ENCODE measurements at places on chromosomes 3 and 15.

- no peak for DNase-seq
Observed at GRCh38 chr3:126969586-126969985, 13.3 kb upstream of the PLXNA1 start.

- peak; percentile 91 for DNase-seq
Observed at GRCh38 chr3:9422712-9423424, 25.5 kb downstream of the SETD5 start.

DNA sequence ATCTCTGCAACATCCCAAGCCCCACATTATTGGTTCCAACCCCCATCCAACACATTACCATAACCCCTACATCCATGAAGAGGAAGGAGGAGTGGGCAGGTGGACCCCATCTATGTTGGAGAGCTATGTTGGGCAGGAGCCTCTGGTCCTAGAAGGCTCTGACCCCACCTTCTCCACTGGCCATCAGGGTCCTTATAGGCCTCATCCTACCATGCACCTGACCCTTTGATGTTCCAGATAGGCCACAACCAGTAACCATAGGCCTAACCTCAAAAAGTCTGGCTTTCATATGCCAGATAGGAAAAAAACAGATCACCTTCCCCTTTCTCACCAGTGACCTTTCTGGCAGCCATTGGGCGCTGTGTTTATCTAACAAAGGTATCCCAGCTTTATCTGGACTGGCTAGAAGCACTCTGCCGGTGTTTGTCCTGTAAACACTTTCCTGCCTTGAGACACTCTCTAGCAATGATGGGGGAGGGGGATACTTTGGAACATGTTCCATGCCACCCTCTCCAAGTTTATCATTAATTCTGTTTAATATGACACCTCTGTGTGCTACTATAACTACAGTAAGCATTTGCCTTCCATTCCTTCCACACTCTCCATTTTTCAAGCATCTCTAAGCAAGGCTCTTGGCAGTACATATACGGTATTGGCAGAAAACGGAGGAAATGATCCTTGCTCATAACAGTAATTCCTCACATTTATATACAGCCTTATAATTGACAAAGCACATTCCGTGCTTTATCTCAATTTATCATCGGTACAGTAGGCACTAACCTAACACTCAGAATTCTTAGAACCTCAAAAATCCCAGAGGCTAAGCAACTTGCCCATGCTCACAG lies 377.1 kb downstream of the VPS13C start:
- DNase-seq = no peak

GRCh38 chr15:83087576-83087975 lies 19.9 kb upstream of the TM6SF1 start:
- no peak for DNase-seq

DNA sequence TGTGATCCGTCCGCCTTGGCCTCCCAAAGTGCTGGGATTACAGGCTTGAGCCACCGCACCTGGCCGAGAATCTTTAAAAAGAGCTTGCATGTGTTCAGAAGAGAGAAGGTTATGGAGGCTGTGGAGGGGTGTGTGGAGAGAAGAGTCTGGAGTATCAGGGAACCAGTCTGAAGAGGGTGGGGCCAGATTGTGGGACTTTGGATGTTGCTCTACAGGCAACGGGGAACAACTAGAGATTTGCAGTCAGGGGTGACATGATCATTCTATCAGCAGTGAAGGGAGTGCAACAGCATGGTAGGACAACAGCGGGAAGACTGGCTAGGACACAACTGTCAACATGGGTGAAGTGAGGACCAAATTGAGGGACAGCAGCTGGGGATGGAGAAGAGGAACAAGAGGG lies 8.9 kb downstream of the SCAMP2 start:
- DNase-seq = no peak

DNA sequence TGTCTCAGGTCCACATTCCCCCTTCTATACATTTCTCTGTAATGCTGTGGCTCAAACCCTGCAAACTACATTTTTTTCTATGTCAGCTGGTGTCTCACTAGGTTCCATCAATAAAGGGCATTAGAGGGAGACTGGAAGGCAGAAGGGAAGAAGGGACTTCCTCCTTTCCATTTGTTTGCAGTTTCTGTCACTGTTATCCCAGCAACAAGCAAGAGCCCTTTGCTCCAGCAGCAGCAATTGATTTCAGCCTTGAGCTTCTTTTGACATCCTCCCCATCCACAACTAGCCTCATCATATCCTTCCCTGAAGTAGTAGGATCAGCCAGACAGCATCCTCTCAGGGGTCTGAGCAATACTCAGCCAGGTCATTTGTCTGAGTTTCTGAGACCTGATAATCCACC lies 5.3 kb upstream of the NCK1 start:
- no peak for DNase-seq

- DNase-seq = no peak
Observed at GRCh38 chr3:40173227-40173721, 136.2 kb upstream of the EIF1B start.

DNA sequence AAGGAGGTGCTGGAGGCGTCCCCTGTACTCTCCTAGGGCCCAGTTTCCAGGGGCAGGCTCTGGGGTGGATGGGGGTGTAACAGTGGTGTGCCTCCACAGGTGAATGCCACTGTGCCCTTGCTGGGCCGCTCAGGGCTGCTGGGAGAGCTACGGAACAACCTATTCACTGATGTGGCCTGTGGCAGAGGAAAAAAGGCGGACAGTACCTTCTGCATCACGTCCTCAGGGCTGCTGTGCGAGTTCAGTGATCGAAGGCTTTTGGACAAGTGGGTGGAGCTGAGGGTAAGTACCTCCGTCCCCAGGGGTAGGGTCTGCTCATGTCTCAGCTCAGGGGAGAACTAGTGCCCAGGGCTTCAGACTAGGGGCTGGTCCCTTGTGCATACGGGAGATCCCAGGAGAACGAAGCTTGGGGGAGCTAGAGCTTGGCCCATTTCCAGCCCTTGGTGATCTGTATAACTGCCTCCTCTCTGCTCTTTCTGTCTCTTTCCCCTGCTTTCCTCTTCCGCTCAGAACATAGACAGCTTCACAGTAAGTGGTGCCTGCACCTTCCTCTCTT lies 15.0 kb upstream of the JMJD7 start:
- no peak for DNase-seq

DNA sequence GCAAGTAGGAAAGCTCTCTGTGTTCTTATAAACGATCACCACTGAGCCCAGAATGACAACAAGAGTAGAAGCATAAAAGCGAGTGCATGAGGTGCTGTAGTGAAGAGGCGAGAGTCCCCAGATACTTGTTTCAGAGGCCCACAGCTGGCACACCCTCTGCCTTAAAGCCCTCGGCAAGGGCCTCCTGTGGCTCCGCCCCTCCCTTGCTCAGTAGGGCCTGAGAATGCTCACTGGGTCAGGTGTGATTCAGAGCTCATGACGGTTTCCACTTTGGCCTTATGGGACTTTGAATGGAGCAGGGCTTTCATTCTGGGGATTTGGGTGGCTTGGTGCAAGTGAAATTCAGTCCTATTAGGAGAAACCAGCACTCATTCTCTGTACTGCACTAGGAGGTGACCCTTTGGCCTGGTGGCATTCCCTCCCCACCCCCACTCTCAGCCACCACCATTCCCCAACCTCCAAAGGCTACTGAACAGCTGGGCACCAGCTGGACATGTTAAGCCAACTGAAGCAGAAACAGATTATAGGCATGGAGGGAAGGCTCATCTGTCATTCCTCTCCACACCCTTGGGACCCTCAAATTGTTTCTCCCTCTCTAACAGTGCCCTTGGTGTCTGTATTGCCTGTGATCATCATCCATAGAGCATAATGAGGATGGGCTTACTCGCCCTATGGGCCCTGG lies 109.6 kb upstream of the CTDSPL start:
- DNase-seq = no peak

DNA sequence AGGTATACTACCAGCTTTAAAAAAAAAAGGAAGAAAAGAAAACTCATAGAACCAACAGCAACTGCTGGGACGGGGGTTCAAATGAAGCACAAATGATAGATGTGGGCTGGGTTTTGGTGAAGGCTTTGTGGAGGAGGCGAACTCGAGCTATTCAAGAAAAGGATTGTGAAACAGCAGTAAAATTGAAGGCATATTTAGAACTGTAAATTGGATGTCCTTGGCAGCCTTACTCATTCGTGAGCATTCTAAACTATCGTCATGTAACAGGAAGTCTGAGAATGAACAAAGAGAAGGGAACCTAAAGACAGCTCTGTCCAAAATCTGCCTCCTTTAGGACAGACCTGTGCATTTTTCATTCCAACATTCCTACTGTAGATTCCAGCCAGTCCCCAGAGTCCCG lies 97.8 kb downstream of the LARS2 start:
- peak; percentile 69 for DNase-seq

DNA sequence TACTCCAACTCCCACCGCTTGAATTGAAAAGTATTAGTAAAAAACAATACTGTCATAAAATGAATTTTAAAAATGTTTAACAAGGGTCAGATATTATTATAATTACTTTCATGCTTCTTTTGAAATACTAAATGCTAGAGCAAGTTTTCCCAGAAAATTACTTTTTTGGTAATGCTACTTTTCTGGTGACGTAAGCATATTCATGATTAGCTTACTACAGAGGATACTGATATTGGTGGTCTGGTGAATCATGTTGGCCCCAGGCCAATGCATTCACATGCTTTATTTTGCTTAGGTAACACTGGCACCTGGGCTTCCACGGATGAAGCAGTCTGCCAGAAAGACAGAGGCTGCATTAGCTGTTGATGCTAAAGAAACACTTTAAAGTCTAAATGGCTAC lies 12.4 kb downstream of the SPATA16 start:
- no peak for DNase-seq

GRCh38 chr15:29613951-29614382 lies 208.3 kb downstream of the TJP1 start:
- no peak for DNase-seq

- DNase-seq = no peak
Observed at GRCh38 chr15:68818769-68819494, 1.8 kb downstream of the ANP32A start.

DNA sequence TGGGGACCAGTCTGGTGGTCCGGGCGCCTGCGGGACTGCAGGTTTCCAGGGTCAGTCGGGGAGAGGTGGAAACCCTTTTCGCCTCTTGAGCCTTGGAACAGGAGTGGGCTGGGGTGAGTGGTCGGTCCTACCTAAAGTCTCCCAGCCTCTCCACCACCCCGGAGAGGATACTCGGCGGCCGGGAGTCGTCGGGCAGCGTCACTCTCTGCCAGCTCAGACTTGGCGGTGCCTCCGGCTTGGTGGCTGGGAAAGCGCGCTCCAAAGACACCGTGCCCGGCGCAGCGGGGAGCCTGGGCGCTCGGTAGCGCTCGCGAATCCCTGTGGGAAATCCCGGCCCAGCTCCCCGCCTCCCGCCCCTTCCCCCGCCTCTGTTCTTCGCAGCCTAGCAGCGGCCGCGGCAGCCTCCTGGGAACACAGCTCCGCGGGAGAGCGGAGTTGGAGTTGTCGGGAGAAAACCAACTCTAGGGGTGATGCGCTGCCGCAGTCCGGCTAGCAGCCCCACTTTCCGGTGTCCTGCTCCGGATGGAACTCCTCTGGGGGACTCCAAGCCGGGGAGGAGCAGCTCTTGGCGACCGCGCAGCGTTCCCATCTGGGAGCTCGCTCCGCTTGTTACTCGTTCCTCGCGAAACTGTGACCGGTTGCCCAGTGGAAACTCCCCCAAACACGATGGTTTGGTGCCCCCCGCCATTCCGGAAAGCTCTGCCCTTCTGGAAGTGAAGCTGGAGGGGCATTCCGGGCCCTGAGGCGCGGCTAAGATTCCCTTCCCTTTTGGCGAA lies 1.4 kb downstream of the EPHB1 start:
- no peak for DNase-seq

GRCh38 chr3:58989955-58990354 lies 59.9 kb downstream of the CFAP20DC start:
- no peak for DNase-seq

GRCh38 chr3:45852828-45853227 lies 10.9 kb upstream of the LZTFL1 start:
- no peak for DNase-seq

DNA sequence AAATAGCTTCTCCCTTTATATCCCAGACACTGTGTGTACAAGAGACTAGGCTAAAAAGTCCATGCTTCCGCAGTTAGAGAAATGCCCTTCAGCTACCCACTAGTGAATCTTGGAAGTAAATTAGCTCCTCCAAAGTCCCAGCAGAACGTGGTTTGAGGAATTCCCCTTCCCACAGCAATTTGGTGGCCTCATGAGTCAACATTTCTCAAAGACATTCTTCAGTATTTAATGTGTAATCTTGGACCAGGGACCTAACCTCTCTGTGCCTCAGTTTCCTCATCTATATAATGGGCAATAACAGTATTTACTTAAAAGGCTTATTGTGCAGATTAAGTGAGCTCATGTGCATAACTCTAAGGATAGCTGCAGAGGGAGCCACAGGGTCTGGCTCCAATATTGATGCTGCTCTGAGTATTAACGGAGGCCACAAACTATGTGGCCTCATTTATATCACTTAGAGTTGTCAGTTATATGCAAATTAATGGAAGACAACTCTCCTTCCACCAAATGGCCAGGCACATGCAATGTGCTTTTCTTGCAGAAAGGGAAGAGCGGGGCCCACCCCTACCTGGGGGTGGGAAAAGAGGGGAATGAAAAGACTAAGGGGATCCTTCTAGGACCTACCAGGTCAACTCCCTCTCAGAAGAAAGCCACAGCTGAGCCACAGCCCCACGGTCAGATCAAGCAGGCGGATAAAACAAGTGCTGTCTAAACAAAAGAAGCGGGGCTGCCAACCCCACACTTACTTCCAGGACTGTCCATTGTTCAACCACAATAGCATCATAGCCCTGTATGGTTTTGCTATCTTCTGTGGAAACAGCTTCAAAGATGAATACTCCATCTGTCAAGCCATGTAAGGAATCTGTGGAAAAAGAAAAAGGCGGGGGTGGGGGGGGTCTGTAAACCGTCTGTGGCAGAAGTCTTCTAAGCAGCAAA lies 92.4 kb downstream of the OXNAD1 start:
- DNase-seq = no peak

GRCh38 chr15:77568973-77569728 lies 63.6 kb downstream of the LINGO1 start:
- no peak for DNase-seq

DNA sequence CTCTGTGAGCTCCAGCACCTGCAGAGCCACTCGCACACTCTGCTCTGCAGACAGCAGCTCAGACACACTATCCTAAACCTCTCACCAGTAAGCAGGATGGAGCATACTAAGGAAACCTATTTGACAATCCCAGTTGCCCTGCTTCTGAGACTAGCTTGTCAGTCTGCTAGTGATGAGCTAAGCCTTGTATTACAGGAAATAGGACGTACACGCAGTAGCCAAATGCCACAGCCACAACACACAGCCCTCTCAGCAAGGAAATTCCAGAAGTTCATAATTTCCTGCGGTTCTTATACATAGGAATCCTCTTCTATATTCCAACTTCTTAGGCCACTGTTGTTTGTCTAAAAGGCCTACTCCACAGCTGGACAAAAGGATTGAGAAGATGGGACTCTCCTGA lies 74.5 kb downstream of the MYLK start:
- DNase-seq = peak; percentile 52

GRCh38 chr3:8301977-8302735 lies 199.5 kb upstream of the LMCD1 start:
- peak; percentile 44 for DNase-seq

DNA sequence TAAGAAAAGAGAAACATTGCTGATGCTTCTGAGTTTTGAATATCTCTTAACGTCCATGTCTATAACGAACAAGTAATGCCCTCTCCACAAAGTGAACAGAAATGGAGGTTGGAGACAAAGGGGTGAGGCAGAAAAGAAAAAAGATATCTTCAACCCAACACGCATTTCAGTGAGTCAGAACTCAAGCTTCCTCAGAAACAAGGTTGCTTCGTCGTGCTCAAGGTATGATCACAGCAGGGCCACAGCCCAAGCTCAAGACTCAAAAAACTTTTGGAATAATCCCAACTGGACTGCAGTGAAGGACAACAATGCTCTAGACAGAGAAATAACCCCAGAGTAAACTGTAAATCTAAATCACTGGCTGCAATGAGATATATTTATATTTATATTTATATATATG lies 18.9 kb downstream of the WNT5A start:
- DNase-seq = no peak

- DNase-seq = no peak
Observed at GRCh38 chr3:12449889-12450682, 34.2 kb upstream of the TSEN2 start.

Measured in AG09309 (cell line).